ENCODE measurements at places on chromosomes 6 and 20. TPM values are rescaled to one million over a fixed set of nuclear protein-coding genes. Genes with fewer than 3 reads are reported as not detected.

Gene FAM217A
- total RNA-seq, result not detected

Gene MUCL3
- total RNA-seq, result not detected

Gene TBC1D7
- 25.2 TPM for total RNA-seq

Gene GHRH
- total RNA-seq, result not detected

Gene CGA
- not detected for total RNA-seq

Gene RWDD2A
- total RNA-seq, result 0.87 TPM

Gene CENPW
- total RNA-seq, result 75.4 TPM

Gene ACSS1
- total RNA-seq, result 40.9 TPM
